ENCODE measurements at places on chromosomes 13 and 19.

- no peak for DNase-seq
These were observed 17.0 kb downstream of the ZFP82 start for GRCh38 chr19:36401475-36401874.

DNA sequence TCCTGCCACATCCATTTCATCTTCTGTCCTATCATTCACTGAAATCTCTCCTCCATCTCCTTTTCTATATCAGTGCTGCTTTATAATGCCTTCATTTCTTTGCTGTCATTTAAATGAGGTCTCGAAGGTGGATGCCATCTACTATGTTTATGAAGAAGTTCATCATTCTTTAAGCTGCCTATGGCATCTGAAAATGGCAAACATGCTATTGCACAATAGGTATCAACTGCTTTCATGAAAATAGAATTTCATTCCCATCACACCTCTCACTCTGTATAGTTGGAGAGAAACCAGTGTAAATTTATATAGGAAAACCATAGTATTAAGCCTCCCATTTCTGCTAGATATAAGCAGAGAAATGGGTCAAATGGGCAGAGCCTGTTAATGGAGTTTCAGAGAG lies 100.2 kb downstream of the FGF9 start:
- DNase-seq: no peak

GRCh38 chr13:30364133-30364532 lies 56.8 kb upstream of the KATNAL1 start:
- DNase-seq: no peak

DNA sequence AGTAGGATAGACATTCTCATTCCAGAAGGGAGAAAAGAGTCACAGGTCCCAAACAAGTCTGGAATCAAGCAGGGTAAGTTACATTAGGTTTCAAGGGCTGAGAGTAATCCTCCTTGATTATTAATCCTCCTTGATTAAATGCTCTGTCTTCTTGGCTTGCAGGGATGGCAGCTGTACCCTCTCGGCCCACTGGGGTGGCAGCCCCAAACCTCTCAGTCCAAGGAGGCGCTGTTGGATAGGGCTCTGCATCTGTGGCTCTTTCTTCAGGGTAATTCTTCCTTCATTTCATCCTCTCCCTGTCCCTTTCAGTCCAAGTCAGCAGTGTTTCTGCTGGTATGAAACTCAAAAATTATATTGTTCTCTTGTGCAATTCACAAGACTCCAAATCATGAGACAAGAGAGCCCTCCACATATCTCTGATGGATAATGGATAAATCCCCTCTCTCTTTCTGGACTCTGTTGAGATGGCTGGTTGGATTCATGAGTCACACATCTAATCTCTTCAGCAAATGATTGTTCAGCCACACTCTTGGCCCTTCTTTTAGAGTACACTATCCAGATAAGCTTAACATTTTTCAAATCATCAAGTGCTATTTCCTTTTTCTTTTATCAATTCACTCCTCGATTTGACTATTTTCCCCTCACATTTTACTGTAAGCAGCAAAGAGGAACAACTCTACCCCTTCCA lies 323.7 kb upstream of the HTR2A start:
- DNase-seq: no peak

GRCh38 chr19:5458420-5458819 lies 3.2 kb downstream of the ZNRF4 start:
- no peak for DNase-seq

- no peak for DNase-seq
These were observed 60.4 kb downstream of the WDFY2 start for GRCh38 chr13:51644654-51645053.

DNA sequence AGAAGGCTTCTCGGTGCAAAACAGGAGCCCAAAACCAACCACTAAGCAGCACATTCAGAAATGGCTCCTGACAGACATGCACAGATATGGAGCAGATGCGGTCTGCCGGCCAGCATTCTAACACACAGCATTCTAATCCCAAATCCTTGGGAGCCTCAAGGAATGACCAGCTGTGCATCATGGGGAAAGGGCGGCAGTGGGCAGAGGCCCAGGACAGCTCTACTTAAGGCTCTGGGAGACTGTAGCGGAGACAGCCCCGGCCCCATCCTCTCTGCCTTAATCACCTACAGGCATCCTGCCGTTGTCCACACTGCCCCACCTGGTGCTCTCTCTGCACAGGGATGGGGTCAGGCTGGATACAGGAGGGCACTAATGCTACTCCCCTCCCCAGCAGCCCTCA lies 1016.0 kb downstream of the UQCRFS1 start:
- no peak for DNase-seq
